Fibroblast of upper back skin (primary cell): ENCODE measurements at places on chromosomes 12 and 14.
A peak's percentile ranks its signal among the peaks of the same experiment; 100 is the strongest.

DNA sequence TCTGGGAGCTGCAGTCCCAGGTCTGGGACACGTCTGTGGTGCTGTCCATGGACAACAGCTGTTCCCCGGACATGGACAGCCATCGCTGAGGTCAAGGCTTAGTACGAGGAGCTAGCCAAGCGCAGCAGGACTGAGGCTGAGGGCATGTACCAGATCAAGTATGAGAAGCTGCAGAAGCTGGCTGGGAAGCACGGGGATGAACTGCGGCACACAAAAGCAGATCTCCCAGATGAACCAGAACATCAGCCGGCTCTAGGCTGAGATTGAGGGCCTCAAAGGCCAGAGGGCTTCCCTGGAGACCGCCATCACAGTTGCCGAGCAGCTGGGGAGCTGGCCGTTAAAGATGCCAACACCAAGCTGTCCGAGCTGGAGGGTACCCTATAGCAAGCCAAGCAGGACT lies 375.3 kb downstream of the SEC23A start:
- no peak for DNase-seq

DNA sequence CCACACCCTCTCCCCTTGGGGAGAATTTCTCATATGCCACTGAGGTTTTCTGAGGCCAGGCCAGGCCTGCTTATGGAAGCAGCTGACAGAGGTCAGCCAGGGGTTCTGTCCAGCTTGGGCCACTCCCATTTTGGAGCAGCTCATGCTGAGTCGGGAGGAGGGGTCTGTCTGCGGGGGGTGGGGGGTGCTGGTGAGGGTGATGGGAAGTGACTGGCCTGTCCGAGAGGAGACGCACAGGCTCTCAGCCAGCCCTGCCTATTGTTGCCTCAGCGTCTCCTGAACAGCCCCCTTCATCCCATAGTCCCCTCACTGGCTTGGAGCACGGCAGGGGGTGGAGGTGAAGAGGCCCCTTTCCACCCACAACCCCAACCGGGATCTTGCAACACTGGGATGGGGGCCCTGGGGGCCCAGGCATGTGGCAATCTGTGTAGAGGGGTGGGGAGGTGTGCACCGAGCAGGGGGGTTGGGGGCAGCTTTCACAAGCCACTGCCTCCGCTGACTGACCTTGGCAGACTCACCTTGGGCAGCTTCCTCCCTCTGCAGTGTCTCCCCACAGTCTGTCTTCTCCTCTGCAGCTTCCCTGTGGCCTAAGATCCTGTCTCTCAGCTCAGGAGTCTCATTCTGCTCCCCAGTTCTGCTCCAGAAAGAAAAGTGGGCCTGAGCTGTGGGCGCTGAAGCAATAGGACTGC lies 5.5 kb downstream of the CEBPE start:
- DNase-seq: peak; percentile 38

GRCh38 chr14:24706351-24706750 lies 72.4 kb upstream of the GZMB start:
- no peak for DNase-seq

GRCh38 chr12:97140355-97140754 lies 233.3 kb downstream of the NEDD1 start:
- no peak for DNase-seq

DNA sequence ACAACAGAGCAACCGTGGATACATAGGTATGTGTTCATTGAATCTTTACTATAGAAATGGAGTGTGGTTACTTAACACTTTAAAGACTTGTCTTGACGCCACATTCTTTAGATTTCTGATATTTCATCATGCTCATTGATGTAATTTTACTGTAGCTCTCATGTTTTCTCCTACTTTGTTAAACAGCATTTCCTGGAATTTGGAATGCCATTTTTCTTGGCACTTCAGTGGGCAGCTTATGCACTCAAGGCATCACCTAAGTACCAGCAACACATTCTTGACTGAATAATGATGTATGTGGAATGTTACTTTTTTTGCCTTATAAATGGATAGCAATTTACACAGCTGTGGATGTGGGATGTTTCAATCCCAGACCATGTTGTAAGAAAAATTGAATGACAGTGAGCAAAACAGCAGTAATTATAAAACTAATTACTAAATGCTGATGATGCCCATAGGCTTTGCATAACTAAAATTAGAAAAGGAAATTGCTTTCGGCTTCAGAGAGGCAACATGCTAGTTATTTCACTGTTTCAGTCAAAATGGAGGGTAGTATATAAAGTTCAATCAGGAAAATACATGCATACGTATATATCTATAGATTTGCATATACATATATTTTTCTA lies 298.5 kb downstream of the NPAS3 start:
- peak; percentile 34 for DNase-seq

GRCh38 chr12:113314121-113314529 lies 20.8 kb downstream of the SLC8B1 start:
- peak; percentile 77 for DNase-seq

DNA sequence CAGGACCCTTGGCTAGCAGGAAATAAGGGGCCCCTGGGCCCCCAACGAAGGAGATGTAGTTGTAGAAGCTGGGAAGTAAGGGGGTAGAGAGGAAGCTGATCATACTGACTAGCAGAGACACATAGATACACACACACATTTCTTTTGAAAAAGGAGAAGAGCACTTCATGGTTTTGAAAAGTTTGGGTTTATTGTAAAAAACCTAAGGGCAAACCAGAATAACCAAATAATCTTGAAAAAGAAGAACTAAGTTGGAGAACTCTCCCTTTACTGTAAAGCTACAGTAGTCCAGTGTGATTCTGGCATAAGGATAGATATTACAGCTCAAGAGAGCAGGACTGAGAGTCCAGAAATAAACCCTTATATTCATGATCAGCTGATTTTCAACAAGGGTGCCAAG lies 5.8 kb upstream of the HCAR3 start:
- DNase-seq: no peak

GRCh38 chr12:62866451-62867082 lies 68.4 kb downstream of the PPM1H start:
- peak; percentile 85 for DNase-seq

DNA sequence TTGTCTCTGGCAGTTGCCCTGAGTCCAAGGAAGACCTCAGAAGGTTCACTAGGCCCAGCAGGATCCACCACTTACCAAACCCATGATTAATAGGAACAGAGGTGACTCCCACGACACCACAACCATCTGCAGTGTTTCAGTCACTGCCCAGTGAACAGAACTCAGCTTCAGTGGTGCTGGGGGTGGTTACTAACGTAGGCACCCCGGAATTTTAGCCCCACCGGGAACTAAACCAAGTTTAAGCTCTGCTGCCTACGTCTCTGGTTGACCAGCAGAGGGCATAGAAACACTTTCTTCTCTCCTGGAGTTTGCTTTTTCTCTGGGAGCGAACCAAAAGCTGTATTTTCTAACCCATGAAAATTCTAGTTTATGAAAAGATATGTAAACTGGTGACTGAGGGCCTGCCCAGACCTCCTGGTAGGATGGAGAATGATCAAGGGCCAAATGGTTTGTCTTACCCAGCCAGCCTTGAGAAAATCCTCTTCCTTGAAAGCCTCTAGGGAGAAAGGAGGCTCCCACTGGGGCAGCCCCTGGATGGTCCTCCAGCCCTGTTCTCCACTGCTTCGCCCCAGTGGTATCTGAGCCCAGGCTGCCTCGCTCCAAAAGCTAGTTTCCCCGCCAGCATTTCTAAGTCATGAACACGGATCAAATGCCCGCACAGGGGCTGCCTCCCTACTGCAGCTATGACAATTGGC lies 379.8 kb downstream of the DPF3 start:
- DNase-seq: peak; percentile 62

DNA sequence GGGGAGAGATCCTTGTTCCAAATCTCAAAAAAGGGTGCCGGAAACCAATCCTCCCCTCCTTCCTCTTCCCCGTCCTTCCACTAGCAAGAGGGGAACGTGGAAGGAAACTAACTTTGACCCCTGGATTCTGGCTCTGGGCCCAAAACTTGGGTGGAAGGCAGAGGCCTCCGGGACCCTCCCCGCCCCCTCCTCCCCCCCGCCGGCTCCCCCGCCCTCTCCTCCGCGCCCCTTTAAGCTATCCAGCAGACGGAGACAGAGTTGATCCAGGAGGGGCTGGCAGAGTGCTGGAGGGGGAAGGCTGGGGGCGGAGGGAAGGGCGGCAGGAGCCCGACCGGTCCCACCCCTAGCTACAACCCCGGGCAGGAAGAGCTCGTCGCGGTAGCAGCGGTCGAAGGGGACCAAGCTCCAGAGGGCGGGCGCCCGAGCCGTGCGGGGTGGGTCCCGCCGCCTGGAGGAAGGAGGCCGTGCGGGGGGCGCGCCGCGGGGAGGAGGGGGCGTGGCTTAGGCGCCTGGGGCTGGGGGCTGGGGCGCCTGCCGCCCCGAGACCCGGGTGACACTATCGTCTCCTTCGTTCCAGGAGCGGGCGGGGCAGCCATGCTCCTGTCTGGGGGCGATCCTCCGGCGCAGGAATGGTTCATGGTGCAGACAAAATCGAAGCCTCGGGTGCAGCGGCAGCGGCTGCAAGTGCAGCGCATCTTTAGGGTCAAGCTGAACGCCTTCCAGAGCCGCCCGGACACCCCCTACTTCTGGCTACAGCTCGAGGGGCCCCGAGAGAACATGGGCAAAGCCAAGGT lies at the start of gene NYNRIN:
NYNRIN (plus strand) TSS at position 351 of the 794 bp plus-strand sequence; CDS start at position 595, 244 bp downstream.
- DNase-seq: peak; percentile 48

GRCh38 chr14:56886471-56887062 lies 76.3 kb upstream of the OTX2 start:
- no peak for DNase-seq

GRCh38 chr12:108884116-108885012 lies 4.5 kb downstream of the DAO start:
- peak; percentile 7 for DNase-seq

DNA sequence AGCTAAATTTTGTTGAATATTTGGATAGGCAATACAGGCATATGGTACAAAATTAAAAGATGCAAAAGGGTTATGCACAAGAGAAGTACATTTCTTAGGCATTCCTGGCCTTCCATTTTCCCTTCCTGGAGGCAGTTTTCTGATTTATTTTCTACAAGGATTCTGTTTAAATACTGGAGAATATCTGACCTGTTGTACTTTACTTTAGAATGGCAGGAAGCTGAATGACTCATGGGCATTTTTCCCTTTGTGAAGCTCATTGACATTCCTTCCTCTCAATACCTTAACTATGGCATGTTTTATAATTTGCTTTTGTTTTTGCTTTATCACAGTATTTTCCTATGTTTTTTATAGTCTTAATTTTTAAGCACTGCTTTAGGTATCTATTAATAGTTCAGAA lies 62.7 kb downstream of the RCOR1 start:
- DNase-seq: peak; percentile 75

DNA sequence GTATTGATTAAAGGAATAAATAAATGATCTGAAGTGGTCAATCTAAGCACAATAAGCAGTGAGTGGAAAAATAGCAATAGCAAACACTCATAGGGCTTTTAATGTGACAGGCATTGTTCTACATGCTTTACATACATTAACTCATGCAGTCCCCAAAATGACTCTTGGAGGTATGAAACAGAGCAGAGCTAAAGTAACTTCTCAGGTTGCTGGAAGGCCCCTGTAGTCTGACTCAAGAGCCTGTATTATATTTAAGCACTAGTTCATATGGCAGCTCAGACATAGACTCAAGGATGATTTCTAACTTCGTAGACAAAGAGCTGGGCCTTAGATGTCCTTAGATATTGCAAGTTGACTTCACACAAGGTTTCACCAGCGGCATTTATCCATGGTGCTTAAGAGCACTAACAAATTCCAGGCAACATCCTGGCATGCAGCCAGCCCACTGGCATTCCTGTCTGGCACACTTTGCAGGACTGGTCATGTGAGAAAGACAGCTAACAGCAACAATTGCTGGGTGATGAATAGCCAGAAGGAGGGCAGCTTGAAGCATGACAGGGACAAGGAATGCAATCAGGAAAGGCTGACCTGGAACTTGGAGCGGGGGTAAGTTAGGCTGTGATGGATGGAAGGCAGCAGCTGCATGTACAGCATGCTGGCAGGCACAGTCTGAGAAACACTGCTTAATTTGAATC lies 22.9 kb upstream of the KTN1 start:
- peak; percentile 92 for DNase-seq

DNA sequence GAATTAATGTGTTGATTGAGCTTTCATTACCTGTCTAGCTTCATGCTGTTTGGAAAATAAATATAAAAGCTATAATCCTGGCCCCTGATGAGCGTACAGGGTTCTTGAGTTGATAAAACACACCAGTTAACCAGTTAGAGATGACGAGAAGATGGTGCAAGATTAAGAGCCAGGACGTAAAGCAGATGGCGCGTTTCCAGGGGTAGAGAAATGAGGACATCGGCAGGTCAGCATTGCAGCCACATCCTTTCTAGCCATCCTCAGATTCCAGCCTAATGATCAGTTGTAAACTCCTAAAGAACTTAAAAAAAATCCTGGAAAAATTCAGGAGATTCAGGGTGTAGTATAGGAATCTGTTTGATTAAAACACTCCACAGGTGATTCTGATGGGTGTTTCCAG lies 203.7 kb downstream of the CACNA1C start:
- DNase-seq: peak; percentile 90

- peak; percentile 94 for DNase-seq
Observed at GRCh38 chr14:49982501-49982951, 89.6 kb downstream of the ARF6 start.

DNA sequence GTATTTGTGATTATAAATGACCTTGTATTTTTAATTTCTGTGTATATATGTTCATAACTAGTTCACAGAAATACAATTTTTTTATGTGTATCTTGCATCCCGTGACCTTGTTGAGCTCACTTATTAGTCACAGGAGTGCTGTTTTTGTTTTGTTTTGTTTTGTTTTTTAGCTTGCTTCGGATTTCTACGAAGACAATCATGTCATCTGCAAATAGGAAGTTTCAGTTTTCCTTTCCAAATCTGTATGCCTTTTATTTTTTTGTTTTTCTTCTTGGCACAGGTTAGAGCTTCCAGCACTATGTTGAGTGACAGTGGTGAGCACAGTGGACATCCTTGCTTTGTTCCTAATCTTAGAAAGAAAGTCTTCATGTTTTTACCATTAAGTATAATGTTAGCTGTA lies 229.2 kb upstream of the GARIN6 start:
- DNase-seq: no peak

DNA sequence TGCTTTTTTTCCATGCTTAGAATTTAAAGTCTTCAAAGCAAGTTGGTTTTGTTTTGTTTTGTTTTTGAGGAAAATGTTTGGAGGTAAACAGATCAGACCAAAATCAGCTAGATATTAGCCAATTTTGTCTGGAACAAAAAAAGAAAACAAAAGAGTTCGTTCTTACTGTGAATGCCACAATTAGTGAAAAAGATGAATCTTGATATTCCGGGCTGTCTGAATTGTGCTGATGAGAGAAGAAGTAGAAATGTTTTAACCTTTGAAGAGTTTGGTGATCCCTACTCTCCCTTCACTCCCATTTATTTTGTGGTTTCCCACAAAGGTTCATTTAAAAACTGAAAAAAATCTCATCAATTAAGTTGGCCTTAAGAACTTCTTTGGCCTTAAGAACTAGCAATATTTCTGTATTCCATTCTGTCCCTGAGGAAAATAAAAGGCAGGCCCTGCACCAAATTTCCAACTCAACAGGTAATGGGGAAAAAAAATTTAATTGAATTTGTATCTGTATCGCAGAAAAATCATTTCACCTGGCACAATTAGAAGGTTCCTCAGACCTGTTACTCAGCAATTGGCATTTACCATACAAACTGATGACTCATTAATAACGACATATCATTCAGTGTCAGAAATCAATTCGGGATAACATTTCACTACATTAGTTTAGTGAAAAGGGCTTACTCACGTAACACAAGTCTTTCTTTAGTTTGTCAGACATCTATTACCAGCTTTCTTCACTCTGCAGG lies 562 bp upstream of the GLIPR1L2 start:
- no peak for DNase-seq
